ENCODE measurements at places on chromosomes 7 and 10.

DNA sequence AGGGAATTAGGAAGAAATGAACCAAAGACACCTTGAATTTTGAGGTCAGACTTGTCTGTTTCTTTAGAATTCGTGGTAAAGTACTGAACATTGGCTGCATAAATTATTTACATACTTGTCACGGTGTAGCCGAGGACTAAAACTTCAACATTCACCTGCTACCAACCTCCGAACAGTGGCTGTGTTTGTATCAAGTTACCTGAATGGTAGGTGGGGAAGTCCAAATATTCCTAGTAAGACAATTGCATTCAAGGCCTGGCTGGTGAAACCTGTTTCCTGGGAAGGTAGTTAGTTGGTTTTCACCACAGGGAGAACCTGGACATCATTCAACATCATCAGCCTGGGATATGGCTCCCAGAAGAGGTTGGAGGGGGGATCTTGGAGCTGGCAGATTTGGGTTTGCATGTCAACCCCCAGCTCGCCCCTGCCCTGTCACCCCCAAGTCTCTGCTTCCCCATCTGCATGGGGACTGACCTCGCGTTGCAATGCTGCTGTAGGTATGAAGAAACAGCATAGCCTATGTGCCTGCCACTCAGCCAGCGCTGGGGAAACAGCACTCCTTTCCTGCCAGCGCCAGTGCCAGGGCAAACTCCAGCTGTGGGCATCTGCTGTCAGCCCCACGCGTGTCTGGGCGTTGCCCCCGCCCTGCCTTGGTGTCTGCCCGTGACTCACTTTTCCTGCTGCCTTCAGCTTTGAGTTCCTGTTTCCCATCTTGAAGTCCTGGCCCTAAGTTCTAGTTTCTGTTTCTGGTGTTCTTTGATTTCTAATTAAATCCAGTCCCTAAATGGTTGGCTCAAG, 12.7 kb upstream of the LARP4B start:
- DNase-seq: no peak

- DNase-seq: no peak
Measured at GRCh38 chr7:122746948-122747347, 44.2 kb upstream of the RNF148 start.

- no peak for DNase-seq
Measured at GRCh38 chr10:29895456-29895855, 163.9 kb downstream of the JCAD start.

GRCh38 chr10:117499248-117500105, 43.1 kb upstream of the EMX2 start:
- no peak for DNase-seq

DNA sequence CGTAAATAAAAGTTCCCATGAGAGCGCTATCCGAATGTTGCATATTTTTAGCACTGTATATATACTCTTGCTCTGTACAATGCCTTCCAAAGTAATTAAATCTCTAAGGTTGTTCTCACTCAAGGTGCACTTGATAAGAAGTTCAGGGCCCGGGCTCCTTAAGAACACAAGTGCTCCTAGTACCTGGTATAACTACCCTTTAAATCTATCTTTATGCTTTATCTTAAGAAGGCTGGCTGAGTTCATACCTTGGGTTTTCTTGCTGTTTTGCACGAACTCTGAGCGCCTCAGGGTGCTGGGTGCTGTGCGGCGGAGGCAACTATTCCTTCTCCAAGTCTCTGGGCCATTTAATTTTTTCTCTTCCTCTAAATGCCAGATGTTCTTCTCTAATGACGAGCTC, 80.4 kb downstream of the DNMBP start:
- no peak for DNase-seq

DNA sequence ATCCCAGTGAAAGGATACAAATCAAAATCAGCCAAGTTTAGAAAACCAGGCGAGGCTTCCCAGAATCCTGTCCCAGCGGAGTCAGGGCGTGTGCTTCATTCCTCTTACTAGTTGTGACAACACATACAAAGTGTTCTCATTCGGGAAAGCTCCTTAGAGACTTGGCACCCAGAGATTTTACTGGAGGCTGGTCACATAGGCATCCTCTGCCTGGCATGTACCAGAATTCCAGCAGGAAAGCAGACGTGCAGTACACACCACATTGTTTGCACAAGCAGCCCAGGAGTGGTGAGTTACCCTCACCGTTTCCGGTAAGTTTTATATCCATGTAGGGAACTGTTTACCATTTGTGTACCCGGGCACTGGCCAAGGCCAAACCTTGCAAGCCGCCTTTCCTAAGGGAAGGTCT, 34.9 kb downstream of the MMRN2 start:
- DNase-seq: no peak

DNA sequence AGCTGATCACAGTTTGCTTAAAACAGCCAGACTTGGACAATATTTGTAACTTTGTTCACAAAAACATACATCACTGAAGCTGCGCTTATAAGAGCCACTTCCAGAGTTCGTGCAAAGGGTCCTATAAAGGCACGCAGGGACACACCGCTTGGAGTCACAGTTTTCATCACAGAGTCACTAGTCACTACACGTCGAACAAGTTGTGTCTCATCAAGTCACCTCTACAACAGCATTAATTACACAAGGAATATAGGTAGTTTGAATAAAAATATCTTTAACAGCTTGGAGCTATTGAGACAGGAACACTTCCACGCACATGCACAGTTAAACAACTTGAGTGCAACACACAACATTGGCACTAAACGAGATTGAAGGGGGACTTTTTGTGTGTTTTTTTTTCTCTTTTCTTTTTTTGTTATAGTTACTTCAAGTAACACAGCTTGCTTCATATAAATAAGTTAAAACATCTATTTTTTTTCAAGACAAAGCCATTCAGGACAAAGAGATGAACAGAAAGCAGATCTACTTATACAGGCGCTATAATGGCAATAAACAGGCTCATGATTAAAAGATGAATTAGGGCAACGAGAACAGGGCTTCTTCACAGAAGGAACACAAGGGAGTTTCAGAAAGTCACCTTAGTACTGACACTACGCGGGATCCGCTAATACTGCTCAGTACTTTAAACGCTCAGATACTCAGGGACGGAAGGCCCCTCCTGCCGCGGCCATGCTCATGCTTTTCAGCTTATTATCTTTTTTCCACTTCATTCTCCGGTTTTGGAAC, 2.2 kb downstream of the HOXA5 start:
- DNase-seq: no peak

DNA sequence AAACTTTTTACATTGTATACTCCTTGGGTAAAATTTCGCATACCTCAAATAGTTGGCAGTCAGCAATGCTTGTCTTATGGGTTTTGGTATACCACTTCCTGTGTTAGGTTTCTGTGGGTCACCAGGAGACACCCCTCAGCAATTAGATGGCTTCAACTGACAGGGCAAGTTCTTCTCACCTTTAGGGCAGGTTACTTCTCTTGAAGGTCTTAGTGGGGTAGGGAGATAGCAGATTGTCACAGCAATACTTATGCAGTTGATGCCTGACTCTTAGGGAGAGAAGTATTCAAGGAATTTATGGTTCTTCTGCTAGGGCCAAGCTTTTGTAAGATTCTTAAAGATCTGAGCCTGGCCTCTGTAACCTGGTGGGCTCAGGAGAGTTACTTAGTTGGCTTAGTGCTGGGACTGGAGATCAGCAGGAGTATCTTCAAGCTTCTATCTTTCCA, 42.9 kb downstream of the MKLN1 start:
- DNase-seq: peak; percentile 68

GRCh38 chr7:50531401-50531911, 33.7 kb downstream of the DDC start:
- DNase-seq: no peak

- no peak for DNase-seq
Measured at GRCh38 chr7:1917221-1918062, 247.4 kb downstream of the ELFN1 start.

- no peak for DNase-seq
Measured at GRCh38 chr10:104333032-104333727, 5.1 kb downstream of the ITPRIP start.

DNA sequence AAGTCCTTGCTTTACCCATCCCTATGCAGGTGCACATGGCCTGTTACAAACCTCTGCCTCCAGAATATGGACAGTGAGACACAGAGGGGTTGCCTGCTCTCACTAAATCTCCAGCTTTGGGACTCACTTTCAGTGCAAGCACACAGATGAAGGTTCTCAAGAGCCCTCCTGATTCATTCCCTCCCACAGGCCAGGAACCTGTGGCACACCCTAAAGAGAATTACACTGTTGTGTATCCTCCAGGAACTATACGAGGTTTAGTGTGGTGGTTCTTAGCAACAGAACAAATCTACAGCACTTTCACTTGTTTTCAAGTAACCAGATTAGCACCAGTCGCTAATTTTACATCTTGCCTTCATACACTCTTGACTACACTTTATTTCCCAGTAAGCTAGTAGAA, 192.3 kb downstream of the PLXNA4 start:
- DNase-seq: no peak
